Hair follicle dermal papilla cell (primary cell): ENCODE measurements at places on chromosomes 12 and 14. TPM values are rescaled to one million over a fixed set of nuclear protein-coding genes. Genes with fewer than 3 reads are reported as not detected.

TAS2R20 gene
- 3.3 and 7.5 TPM in 2 replicates for total RNA-seq

STAB2 gene
- not detected in 2 replicates for total RNA-seq

NT5DC3 gene
- total RNA-seq: 8.3 and 8.8 TPM in 2 replicates

PYGL gene
- 143 and 152 TPM in 2 replicates for total RNA-seq

SYCP3 gene
- total RNA-seq: 0.16 TPM in 1 of 2 replicates, not detected in the other

KLRC1 gene
- not detected in 2 replicates for total RNA-seq

PROX2 gene
- total RNA-seq: 0.12 and 0.16 TPM in 2 replicates

PTGDR gene
- total RNA-seq: 0.16 TPM in 1 of 2 replicates, not detected in the other

PRICKLE1 gene
- 2.6 and 4.2 TPM in 2 replicates for total RNA-seq

FRMD6 gene
- total RNA-seq: 648 and 693 TPM in 2 replicates

LTBP2 gene
- 308 and 309 TPM in 2 replicates for total RNA-seq

KRT6A gene
- total RNA-seq: 3.4 and 40.3 TPM in 2 replicates

PRKAB1 gene
- 13.6 and 19.6 TPM in 2 replicates for total RNA-seq

EVL gene
- total RNA-seq: 21.0 and 24.0 TPM in 2 replicates

ASPG gene
- under 0.01 TPM in 1 of 2 replicates, not detected in the other for total RNA-seq

CCDC77 gene
- 3.6 and 4.5 TPM in 2 replicates for total RNA-seq

OR10P1 gene
- total RNA-seq: not detected in 2 replicates

GALNT16 gene
- 4.0 and 4.9 TPM in 2 replicates for total RNA-seq

NANOG gene
- not detected in 2 replicates for total RNA-seq

IFNG-AS1 gene
- not detected in 2 replicates for total RNA-seq

SLC2A14 gene
- 0.16 and 0.24 TPM in 2 replicates for total RNA-seq

ABCC9 gene
- total RNA-seq: 7.7 and 9.1 TPM in 2 replicates

TOMM20L gene
- total RNA-seq: not detected in 2 replicates

SYNE3 gene
- 46.9 and 56.1 TPM in 2 replicates for total RNA-seq

OTX2 gene
- total RNA-seq: not detected in 2 replicates

STX2 gene
- 48.8 and 52.0 TPM in 2 replicates for total RNA-seq
